ENCODE measurements at places on chromosomes 16 and 17.

DNA sequence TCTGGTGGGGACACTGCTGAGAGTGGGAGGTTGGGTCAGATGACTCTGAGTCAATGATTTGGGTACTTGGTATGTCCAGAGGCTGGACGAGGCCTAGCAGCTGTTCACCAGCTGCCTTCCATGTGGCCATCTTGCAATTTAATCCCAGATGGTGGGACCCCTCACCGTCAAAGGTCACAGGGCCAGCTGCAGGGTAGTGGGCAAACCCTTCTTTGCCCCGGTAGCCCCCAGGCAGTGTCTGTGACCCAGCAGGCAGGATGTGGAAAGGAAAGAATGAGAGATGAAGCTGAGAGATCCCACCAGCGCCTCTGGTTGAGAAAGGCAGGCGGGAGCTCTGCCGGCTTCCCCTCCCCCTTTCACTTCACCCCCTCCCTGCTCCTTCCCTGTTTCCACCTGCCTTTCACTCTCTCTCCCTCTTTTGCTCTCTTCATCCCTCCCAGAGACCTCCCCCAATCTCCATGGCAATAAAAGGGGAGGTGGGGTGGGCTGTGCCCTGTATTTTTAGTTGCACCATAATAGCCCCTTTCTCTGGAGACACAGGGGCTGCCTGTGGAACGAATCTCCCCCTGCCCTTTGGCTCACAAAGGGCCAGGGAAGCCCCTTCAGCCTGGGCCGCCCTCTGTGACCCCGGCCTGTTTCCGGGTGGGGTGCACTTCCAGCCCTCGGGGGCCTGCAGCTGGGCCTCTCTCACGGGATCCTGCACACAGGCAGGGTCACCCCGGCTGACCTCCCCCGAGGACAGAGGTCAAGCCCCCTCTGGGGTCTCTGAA lies 20.2 kb downstream of the CDK5RAP3 start:
- no peak for DNase-seq

DNA sequence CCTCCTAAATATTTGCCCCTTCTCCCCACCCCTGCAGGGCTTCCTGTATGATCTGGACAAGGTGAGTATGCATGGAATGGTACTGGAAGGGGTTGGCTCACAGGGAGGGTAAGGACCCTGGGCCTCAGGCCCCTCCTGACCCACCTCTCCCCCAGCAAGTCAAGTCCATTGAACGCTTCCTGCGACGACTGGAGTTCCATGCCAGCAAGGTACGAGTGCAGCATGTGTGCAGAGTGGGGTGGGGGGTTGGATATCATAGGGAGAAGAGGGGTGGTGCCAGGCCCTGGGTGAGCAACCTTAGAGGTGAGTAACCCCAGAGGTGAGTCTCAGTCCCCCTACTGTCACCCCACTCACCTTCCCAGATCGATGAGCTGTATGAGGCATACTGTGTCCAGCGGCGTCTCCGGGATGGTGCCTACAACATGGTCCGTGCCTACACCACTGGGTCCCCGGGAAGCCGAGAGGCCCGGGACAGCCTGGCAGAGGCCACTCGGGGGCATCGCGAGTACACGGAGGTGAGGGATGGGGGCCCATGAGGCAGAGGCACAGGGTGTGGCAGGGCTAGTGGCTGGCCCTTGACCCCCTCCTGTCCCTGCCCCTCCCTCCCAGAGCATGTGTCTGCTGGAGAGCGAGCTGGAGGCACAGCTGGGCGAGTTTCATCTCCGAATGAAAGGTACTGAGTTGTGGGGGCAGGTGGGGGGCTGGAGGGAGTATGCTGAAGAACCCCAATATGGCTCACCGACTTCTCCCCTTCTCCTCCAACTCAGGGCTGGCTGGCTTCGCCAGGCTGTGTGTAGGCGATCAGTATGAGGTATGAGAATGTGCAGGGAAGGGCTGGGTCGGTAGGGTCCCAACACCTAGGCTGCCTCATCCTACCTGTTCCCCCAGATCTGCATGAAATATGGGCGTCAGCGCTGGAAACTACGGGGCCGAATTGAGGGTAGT lies 11.3 kb downstream of the RIPOR1 start:
- no peak for DNase-seq

DNA sequence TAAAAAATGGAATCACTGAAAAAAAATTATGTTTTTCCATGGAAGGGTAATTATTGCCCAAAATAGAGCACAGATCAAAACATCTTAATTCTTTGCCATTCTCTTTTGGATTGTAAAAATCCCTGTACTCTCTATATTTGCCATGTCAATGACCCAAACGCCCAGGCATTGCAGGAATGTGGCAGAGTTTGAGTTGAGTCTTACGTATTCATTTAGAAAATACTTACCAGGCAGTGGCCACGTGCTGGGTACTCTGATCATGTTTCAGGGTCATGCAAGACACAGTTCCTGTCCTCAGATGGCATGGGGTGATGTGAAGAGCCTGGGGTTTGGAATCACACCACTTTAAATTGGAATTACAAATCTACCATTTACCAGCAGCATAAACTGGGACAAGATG lies 267.7 kb downstream of the ABCC12 start:
- DNase-seq, result no peak

- DNase-seq, result no peak
Observed at GRCh38 chr16:67517661-67518423, 10.8 kb upstream of the RIPOR1 start.

- no peak for DNase-seq
Observed at GRCh38 chr16:84753412-84754326, 53.9 kb downstream of the USP10 start.

DNA sequence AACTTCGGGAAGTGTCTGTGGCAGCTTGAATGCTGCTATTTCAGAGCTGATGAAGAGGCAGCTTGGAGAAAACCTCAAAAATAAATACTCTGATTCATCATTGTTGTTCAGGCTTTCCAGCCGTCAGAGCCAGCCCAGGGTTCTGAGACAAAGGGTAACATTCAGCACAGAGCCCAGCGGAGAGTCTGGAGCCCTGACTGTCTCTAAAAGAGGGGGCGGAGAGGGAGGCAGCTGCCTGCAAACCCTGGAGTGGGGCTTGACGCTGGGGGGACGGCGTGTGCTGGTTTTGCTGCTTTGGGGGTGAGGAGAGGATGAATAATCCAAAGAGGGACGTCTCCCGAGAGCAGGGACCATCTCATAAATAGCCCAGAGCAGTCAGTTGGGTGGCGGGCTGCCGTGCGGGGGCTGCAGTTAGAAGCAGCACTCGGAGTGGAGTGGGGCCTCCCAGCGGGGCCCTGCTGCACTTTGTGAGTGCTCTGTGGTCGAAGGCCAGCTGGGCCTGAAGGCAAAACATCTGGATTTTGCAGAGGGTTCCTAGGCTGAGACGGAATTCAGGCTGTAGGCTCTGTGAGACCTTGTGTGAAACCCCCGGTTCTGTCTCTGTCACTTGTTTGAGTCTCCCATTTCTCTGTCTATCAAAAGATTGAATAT lies 237.8 kb downstream of the PRKCA start:
- no peak for DNase-seq

DNA sequence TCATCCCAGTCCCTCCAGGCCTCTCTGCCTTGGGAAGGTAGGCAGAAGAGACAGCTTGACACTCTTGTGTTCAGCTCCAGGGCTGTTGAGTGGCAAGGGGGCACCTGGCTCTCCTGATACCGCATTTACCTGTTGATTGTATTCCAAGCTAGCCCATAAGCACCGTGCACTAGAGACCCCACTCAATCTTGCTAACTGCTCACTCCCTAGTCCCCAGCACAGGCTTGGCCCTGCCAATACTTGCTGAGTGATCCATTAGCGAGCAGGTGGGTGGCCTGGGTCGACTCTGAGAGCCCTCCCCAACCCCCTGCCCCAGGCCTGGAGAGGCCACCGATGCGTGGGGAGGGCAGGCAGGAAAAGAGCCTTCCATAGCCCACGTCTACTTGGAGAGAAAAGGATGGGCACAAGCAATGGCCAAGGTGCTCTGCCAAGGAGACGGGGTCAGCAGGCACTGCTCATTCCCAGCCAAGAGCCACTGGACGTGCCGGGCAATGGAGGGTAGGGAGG lies 29.5 kb downstream of the FA2H start:
- no peak for DNase-seq

DNA sequence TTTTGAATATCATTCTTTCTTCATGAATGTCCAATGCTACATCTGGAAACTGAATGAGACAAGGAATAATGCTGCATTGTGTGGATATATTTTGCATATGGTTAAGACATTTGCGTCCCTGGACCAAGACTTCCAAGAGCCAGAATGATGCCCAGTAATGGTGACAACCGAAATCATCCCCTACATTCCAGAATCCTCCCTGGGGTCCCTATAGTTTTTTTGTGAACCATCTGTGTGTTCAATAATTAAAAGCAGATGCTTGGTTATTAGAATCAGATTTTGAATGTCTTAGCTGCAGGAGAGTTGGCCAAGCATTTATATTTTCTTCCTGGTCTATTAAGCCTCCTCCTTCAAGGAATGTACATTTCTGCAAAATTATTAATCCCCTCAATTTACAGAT lies 426.7 kb upstream of the CDH8 start:
- no peak for DNase-seq

Data from stimulated activated CD8-positive, alpha-beta memory T cell treated with anti-CD3 and anti-CD28 coated beads, Interleukin-2, amount 100 ng/mL, for 1 hour (primary cell).